ENCODE measurements at places on chromosomes 13 and 19. TPM values are rescaled to one million over a fixed set of nuclear protein-coding genes. Genes with fewer than 3 reads are reported as not detected.

DNA sequence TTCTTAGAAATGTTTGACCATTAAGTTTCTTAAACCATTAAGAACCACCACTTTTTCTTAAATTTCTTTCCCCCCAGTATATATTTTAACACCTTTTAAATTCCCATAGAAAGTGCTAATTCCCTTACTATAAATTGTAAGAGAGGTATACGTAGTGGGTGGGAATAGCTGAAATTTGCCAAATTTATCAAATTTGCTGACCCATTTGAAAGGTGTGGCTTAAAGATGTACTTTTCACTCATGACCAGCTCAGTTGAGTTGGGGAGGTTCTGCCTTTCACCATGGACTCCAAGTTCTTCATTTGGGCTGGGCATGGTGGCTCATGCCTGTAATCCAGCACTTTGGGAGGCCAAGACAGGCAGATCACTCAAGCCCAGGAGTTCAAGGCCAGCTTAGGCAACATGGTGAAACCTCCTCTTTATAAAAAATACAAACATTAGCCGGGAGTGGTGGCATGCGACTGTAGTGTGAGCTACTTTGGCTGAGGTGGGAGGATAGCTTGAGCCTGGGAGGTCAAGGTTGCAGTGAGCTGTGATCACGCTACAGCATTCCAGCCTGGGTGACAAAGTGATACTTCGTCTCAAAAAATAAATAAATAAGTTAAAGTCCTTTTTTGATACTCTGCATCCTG lies 133.2 kb downstream of the MRPL57 start:
- no peak for DNase-seq

Gene SYDE1
- 12.8 TPM for total RNA-seq

GRCh38 chr19:11204076-11204602 lies 6.8 kb upstream of the KANK2 start:
- DNase-seq, result no peak

- DNase-seq, result no peak
Observed at GRCh38 chr19:20611866-20612265, 46.3 kb upstream of the ZNF737 start.

Gene EGLN2
- total RNA-seq, result 39.5 TPM

Gene SHC2
- 10.8 TPM for total RNA-seq

GRCh38 chr19:9149997-9150396 lies 9.8 kb downstream of the ZNF317 start:
- no peak for DNase-seq

- no peak for DNase-seq
Observed at GRCh38 chr13:58884353-58885209, 1253.0 kb downstream of the PCDH17 start.

- DNase-seq, result no peak
Observed at GRCh38 chr13:32984857-32985626, 31.2 kb upstream of the KL start.

DNA sequence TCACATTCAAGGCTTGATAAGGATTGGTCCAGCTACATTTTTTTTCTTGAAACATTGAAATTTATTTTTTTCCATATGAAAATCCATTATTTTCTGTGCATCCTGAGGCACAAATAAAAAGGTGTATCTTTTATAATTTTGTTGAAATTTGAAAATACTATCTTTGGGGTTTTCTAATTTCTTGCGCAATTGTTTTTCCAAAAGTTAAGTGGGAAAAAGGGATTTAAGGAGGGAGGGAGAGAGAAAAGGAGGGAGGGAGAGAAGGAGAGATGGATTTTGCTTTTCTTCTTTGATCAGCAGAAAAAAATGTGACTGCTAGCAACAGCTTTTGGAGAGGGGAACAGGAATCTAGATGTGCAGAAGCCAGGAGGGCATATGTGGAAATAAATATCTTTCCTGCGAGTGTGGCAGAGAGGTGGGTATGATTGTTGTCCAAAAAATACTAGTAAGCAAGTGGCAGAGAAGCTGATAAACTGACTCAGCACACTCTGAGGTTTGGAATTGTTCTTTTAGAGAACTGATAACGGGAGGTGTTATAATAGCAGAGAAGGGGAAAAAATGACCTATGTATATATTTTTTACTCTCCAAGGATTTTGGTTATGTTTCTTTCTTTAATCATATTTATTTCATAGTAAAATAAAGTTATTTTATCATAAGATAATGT lies 61.2 kb upstream of the EDNRB start:
- no peak for DNase-seq

DNA sequence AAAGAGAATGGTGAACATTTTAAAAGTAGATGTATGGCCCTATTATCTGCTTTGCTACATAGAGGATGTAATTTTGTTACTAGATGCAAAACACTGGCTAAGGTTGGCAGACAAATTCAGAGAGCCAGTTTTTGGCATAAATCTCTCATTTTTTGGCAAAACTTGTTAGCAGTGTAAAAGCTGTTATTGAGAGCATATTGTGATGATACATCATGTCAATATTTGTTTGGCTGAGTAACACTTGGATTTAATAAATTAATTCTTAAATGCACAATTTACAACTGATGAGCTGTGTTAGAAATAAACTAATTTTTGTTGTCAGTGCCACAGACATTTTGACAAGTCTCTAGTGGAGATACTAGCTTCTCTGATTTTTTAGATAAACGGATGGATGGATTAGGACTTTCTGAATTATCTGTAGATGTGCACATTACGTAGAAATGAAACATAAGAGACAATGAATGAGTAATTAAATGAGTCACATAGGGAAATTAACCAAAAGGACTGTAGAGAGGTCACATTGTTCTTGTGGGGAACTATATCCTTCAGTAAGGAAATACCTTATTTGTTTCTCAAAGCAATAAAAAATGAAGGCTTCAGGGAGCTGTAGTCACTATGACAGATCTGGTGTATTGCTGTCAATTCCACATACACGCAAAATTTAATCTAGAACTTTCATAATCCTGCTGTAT lies 17.4 kb downstream of the UFM1 start:
- no peak for DNase-seq

DNA sequence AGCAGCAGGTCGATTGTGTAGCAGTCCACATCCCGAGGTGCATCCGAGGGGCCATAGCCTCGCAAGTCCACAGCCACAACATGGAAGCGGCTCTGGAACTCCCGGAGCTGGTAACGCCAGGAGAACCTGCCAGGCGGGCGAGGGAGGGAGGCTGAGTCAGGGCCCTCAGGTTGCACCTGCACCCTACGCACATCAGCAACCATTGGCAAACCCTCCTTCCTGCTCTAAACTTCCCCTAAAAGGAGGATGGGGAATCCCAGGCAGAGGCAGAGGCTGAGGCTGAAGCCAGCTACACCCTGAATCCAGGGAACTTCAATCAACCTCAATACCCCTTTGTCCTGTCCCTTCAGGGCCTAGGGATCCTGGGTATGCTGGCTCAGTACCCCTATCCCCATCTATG lies 977 bp downstream of the EPHX3 start:
- no peak for DNase-seq

Gene TBC1D17
- 8.5 TPM for total RNA-seq

GRCh38 chr19:42272535-42272897 lies 3.5 kb downstream of the CIC start:
- no peak for DNase-seq

Gene TEX26
- total RNA-seq, result 0.16 TPM

- no peak for DNase-seq
Observed at GRCh38 chr13:90120026-90120425, 1227.5 kb upstream of the MIR17HG start.

GRCh38 chr13:33937373-33938098 lies 119.6 kb downstream of the RFC3 start:
- no peak for DNase-seq
